Inflammatory macrophage treated with lipopolysaccharide for 1 hour (primary cell): ENCODE measurements at places on chromosomes 16 and 17.

- DNase-seq = no peak
Observed at GRCh38 chr17:72053449-72053848, 67.4 kb upstream of the SOX9 start.

DNA sequence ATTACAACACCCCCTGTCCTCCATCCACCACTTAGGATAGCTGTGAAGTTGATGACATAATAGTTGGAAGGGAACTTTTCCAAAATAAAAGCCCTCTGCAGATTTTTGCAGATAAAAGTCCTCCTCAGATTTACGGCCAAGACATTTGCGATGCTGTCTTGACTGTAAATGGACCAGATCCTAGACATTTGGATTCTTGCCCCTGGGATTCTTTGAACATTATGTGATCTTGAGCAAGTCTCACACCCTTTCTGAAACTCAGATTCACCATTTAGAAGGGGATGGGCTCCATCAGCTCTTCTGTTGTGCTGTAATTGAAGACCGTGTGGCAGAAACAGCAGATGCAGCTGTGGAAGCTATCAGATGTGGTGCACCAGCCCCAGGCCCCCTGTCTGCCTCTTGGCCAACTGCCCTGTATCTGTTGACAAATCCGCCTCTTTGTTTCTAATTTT, 153.9 kb upstream of the CACNG3 start:
- no peak for DNase-seq

DNA sequence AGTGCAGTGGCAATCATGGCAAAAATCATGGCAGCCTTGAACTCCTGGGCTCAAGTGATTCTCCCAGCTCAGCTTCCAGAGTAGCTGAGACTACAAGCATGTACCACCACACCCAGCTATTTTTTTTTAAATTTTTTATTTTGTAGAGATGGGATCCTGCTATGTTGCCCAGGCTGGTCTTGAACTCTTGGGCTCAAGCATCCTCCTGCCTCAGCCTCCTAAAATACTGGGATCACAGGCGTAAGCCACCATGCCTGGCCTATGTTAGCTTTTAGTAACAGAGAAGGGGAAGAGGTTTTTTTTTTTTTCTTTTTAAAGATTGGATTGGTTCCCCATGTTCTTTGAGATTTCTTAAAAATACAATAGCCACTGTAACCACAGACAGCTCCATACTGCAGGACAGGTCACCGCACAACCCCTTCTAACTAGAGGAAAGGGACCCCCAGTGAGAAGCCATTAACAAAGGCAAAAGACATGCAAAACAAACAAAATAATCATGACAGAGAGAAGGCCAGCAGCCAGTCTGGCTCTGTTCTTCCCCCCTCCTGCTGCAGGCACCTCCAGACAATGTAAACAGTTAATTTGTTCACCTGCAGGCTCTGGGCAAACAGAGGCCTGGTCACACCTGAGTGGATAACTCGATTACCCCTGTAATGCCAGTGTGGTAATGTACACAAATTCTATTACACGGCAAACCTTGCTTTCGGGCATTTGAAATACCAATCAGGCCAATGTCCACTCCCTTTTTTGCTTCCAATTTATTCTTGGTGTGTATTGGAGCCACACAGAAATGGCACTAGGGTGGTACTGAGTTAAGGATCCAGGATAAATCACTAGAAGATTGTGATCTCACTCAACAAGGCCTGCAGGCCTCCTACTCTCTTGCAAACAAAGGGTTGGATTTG, 52.9 kb downstream of the SNX11 start:
- no peak for DNase-seq

- no peak for DNase-seq
Observed at GRCh38 chr16:17131351-17131750, 339.4 kb downstream of the XYLT1 start.

GRCh38 chr16:16045296-16045695, 95.9 kb downstream of the ABCC1 start:
- DNase-seq = no peak

- no peak for DNase-seq
Observed at GRCh38 chr16:50585331-50585776, 37.2 kb downstream of the NKD1 start.

DNA sequence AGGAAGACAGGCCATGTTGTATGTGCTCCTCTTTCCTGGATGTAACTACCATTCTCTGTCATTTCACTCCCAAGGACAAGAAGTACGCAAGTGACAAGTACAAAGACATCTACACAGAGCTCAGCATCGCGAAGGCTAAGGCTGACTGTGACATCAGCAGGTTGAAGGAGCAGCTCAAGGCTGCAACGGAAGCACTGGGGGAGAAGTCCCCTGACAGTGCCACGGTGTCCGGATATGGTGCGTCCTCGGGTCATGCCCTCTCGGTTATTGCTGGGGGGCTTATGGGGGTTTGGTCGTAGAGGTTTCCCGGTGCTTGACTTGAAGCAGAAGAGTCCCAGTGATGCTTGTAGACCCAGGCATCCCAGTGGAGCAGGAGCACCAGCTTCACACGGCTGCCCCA, 29.0 kb downstream of the PLD6 start:
- no peak for DNase-seq

- DNase-seq = peak; percentile 49
Observed at GRCh38 chr17:36463916-36464764, 22.3 kb upstream of the ZNHIT3 start.

DNA sequence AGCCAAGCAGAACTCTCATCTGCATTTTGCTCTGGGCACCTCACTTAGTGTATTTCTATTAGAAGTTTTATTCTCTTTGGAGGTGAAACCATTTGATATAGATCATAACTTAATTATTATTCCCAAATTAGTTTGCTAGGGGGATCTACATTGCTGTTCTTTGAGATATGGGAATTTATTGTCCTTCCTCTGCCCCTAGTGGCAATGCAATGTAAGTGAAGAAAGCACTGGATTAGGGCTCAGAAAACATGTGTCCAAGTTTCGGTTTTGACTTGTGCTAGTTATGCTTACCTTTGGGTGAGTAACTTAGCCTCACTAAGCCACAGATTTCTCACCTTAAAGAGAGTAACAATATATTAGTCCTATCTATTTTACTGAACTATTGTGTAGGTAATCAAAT, 2.9 kb downstream of the KRT39 start:
- no peak for DNase-seq

DNA sequence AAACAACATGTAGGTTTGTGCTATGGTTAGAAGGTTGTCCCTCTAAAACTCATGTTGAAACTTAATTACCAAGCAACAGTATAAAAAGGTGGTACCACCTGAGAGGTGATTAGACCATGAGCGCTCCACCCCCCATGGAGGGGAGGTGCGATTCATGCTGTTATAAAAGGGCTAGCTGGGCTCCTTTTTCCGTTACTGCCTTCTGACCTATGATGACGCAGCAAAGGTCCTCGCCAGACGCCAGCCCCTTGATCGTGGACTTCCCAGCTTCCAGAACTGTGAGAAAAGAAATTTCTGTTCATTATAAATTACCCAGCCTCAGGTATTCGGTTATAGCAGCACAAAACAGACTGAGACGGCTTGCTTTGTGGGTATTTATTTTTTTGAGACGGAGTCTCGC, 167.8 kb downstream of the SNX29 start:
- DNase-seq = no peak

DNA sequence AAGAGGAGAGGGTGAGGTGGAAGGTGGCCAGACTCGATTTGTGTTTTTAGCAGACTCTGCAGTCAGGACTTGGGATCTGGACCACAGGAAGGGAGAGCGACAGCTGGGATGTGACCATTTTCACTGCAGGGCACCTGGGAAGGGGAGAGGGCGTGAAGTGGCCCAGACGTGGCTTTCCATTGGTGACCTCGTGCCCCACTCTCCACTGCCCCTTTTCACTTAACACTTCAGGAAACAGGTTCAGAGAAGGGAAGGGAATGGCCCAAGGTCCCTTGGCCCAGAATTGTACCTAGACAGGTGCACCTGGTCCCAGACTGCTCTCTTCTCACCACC, 22.9 kb upstream of the MPRIP start:
- no peak for DNase-seq

- no peak for DNase-seq
Observed at GRCh38 chr17:37720989-37721388, 23.9 kb downstream of the HNF1B start.

GRCh38 chr16:19933740-19934139, 49.1 kb upstream of the GPRC5B start:
- DNase-seq = no peak

DNA sequence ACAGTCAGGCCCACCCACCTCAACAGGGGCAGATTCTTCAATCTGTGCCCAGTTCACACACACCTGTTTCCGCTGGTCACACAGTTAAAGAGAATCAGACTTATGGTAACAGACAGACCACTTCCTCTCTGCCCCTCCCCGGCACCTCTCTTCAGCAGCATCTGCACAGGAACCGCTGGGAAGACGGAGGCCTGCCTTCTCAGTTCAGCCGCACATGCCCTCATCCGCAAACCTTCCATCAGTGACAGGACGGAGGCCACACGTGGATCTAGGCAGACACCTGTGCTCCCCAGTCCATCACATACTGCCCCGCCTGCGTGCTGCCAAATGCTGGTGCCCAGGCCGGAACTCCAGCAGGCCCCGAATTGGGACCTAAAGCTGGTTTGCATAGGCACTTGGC, 10.3 kb downstream of the PHB1 start:
- DNase-seq = no peak

GRCh38 chr17:17107281-17107680, 65.0 kb downstream of the MPRIP start:
- no peak for DNase-seq

GRCh38 chr17:7460850-7461660, 16.2 kb downstream of the CHRNB1 start:
- DNase-seq = no peak

DNA sequence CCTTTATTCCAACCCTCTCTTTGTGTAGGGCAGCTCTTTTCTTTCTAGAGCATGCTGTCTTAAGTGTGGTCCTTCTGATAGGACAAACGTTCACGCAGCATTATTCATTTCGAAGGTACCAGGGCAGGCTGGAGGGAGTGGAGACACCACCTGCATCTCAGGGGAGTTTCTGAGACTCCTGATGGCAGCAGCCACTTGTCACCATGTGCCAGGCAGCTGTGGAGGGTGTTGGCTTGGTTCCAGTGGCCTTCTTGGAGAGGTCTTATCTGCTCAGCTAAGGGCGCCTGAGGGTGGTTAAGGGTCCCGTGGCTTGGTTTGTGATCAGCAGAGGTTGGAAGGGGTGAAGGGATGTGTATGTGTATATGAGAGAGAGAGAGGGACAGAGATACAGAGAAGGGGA, 257.1 kb upstream of the EEF2KMT start:
- DNase-seq = no peak

DNA sequence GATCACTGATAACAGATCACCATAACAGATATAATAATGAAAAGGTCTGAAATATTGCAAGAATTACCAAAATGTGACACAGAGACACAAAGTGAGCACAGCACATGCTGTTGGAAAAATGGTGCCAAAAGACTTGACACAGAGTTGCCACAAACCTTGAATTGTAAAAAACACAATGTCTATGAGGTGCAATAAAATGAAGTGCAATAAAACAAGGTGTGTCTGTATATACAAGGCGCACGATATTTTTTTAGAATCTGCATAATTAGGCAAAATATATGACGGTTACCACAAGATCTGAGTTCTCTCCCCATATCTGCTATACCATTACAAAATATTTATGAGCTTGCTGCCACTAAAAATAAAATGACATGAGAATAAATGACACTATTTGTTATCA, 171.9 kb upstream of the AXIN2 start:
- DNase-seq = no peak

DNA sequence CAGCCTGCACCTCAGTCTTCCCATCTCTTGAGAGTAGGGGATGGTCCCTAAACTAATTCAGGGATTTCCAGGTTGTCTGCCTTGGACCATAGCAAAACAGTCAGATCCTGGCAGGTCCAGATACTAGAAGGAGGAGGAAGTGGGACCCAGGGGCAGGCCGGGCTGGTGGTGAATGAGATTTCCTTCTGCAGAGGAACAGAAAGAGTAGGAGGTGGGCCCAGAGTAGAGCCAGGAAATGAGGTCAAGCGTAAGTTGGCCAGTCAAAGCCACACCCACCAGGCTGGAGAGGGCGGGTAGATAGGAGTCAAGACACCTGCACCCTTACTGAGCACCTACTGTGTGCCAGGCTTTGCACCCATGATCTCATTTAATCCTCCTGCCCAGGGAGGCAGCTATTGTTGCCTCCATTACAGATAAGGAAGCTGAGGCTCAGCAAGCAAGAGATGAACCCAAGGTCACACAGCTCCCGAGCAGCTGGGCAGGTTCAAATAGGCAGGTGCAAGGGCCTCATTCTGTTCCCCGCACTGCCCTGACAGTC, 2.6 kb downstream of the CDH5 start:
- DNase-seq = peak; percentile 66

DNA sequence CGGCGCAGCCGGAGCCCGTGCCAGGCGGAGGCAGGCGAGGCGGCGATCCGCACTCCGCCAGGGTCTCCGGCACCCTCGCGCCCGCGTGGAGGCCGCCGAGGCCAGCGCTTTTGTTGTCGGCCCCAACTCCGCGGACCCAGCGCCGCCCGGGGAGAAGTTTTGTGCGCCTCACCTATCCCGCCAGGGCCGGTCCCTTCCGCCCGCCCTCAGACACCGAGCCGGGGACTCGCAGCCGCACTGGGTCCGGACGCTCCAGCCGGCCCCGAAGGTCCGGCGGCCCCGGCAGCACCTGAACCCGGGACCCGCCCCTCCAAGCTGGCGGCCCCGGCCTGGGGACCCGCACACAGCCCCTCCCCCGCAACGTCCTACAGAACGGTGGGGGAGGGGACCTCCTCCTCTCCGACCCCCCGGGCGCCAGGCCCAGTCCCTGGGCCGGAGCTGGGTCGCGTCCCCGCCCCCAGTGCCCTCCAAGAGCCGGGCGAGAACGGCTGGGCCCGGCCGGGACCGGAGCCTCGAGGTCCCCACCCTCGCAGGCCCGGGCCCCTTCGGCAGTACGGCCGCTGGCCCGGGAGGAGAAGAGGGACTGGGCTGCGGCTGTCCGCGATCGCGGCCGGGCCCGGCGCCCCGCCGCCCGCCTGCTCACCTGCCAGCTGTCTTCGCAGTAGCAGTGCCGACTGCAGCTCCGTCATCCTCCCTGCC, 698 bp downstream of the UBE2G1 start:
- DNase-seq = no peak

GRCh38 chr17:81015136-81015535, 19.8 kb upstream of the BAIAP2 start:
- DNase-seq = no peak
